Neural crest cell (in vitro differentiated cells): ENCODE measurements at places on chromosomes 4 and X. TPM values are rescaled to one million over a fixed set of nuclear protein-coding genes. Genes with fewer than 3 reads are reported as not detected.

GRCh38 chr4:118904935-118905334 lies 16.3 kb downstream of the SYNPO2 start:
- no peak overlapping the region for H3K27ac ChIP-seq
- H3K4me1 ChIP-seq: no peaks in the 10 kb centered on the region
- no peaks in the 10 kb centered on the region for H3K27me3 ChIP-seq
- no peak for DNase-seq
- no peaks in the 10 kb centered on the region for H3K36me3 ChIP-seq
- no peak overlapping the region for H3K4me3 ChIP-seq

DNA sequence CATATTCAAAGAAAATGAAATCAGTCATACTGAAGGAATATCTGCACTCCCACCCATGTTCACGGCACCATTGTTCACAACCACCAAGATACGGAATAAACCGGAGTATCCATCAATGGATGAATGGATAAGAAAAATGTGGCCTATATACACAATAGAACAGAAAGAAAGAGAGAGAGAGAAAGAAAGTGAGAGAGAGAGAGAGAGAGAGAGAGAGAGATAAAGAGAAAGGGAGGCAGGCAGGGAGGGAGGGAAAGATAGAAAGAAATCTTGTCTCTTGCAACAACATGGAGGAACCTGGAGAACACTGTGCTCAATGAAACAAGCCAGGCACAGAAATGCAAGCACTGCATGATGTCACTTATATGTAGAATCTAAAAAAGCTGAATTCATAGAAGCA lies 52.4 kb downstream of the ANKRD17 start:
- peaks cover 36% of the 10 kb centered on the region for H3K4me1 ChIP-seq
- peaks cover 47% of the 10 kb centered on the region for H3K36me3 ChIP-seq
- no peak overlapping the region for H3K4me3 ChIP-seq
- H3K27ac ChIP-seq: no peak overlapping the region

- no peak overlapping the region for H3K27ac ChIP-seq
- H3K27me3 ChIP-seq: no peaks in the 10 kb centered on the region
- peaks cover 23% of the 10 kb centered on the region for H3K4me1 ChIP-seq
- H3K4me3 ChIP-seq: no peak overlapping the region
- no peak for DNase-seq
These were observed 62.9 kb downstream of the ELOVL6 start for GRCh38 chr4:110135523-110135922.

DNA sequence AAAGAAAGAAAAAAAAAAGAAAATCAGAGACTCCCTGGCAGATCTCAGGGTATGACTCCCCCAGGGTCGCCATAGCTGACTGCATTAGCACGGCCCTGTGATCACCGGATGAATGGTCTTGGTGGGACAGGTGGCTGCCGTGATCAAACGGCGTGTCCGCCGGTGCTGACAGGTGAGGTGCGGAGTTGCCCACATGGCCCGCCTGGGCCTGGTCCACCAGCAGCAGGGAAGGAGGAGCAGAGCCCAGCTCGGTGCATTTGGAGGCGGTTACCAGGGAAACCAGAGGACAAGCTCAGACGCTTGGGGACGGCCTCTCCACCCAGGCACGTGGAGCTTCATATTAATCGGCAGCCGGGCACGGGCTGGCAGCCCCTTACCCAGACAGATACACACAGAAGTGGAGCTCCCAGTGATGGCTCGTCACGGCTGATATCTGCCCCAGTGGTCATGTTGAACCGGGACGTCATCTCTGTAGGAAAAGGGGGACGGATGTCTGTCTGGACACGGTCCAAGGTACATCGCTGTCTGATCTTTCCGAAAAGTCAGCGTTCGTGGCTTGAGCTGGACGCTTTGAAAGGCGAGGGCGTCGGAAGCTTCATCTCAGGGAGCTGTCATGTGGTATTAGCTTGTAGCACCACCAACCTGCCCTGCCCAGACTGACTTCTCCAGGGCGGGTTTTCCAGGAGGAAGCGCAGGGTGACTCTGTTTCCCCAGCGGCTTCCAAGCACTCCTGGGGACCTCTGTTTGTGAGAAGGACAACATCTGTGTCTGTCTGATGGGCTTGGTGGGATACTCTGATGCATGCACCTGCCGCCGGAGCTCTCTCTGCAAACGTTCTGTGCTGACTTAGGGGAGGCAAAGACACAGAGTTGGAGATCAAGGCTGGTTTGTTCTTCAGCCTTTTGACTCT lies 180.7 kb downstream of the CRLF2 start:
- no peak overlapping the region for H3K4me3 ChIP-seq
- H3K4me1 ChIP-seq: peaks cover 17% of the 10 kb centered on the region
- DNase-seq: no peak
- H3K27me3 ChIP-seq: no peaks in the 10 kb centered on the region
- no peaks in the 10 kb centered on the region for H3K36me3 ChIP-seq

- H3K4me3 ChIP-seq: peak overlapping the region; percentile 54
- no peaks in the 10 kb centered on the region for H3K27me3 ChIP-seq
- peaks cover 48% of the 10 kb centered on the region for H3K4me1 ChIP-seq
- H3K27ac ChIP-seq: peak overlapping the region; percentile 86
- DNase-seq: no peak
These were observed 112.0 kb upstream of the TTC29 start for GRCh38 chr4:147057611-147058190.

DNA sequence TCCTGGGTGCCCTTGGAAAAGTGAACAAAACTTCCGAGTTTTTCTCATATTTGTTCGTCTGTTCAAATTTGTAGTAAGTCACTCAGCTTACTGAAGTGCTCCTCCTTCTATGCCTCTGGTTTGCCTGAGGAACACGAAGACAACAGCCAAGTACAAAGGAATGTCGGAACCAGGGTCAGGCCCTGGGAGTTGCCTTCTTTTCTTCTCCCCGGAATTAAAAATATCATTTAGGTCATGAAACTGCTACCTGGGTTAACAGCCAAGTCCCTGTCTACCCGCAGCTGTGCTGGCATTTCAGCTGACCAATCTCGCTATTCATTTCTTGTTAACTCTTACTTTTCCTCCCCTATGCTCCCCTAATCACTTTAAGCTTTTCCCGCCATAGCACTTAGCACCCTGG lies 137.6 kb upstream of the TEX13D start:
- H3K36me3 ChIP-seq: no peaks in the 10 kb centered on the region
- H3K4me1 ChIP-seq: peaks cover 10% of the 10 kb centered on the region
- no peaks in the 10 kb centered on the region for H3K27me3 ChIP-seq
- no peak for DNase-seq

DNA sequence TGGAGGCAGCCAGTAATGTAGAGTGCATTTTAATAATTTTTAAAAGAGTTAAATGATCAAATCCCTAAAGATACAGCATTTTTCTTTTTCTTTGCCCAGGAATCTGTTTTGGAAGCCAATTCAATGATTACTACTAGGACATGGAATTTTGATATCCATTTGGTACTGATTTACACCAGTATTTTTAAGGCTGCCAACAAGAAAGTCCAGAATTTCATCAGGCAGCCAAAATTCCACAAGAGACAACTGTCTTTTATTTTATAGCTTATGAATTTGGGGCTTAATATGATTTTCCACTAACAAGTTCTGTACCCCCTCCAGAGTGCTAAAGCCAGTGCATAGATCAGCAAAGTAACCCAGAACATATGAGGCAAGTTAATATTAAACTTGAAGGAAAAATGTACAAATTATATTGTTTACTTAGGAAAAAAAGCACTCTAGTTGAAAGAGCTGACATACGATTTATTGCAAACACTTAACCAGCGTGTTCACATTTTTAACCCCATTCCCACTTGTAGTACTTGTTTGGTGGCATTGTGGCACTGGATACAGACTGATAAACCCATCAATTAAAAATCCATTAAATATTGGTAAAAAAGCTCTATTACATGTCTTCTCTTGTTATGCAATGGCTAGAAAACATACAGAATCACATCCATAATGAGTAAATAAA lies 259.7 kb downstream of the DCHS2 start:
- DNase-seq: no peak
- no peak overlapping the region for H3K4me3 ChIP-seq
- H3K36me3 ChIP-seq: peaks cover 7% of the 10 kb centered on the region
- H3K4me1 ChIP-seq: peaks cover 3% of the 10 kb centered on the region

DNA sequence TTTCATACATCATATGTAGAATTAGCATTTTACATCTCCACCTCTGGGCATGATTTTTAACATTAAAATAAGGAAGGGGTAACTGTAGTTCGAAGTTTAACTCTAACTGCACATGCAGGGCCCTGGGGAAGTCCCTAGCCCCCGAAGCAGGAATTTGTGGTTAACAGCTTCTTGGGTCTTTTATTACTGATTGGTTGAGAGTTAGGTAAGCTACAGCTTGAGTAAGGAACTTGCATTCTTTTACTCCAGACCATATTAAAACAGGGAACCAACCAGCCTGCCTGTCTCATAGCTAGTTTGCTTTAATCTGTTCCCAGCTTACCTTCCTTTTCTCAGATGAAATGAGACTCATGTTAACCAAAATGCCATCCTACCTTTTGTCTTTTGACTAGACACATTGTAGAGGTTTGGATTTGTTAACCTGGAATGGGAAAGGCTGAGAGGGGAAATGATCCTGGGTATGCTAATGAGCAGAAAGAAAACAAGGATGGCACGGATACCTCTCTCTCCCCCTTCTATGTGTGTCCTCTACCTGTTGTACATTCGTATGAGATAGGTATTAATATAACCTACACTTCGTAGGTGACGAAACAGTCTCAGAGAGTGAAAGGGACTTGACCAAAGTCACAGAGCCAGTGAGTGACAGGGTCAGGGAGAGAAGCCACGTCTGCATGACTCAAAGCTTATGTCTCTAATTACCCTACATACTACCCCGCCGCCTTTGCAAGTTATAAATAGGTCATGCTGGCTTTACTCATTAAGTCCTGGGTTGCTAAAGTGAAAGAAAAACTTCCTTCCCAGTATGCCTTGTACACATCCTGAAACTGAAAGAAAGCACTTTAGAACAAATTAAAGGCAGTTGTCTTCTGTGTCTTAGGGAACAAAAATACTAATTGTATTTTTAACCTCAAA lies 119.5 kb upstream of the AFF2 start:
- no peaks in the 10 kb centered on the region for H3K27me3 ChIP-seq
- no peak overlapping the region for H3K4me3 ChIP-seq
- peaks cover 5% of the 10 kb centered on the region for H3K4me1 ChIP-seq
- no peaks in the 10 kb centered on the region for H3K36me3 ChIP-seq
- DNase-seq: no peak
- H3K27ac ChIP-seq: no peak overlapping the region

- no peak overlapping the region for H3K27ac ChIP-seq
- H3K27me3 ChIP-seq: no peaks in the 10 kb centered on the region
- no peaks in the 10 kb centered on the region for H3K36me3 ChIP-seq
- no peak overlapping the region for H3K4me3 ChIP-seq
These were observed 285.8 kb upstream of the TRPC5 start for GRCh38 chrX:112368371-112368770.

- H3K36me3 ChIP-seq: no peaks in the 10 kb centered on the region
- peak; percentile 20 for DNase-seq
- H3K4me1 ChIP-seq: peaks cover 13% of the 10 kb centered on the region
- H3K27me3 ChIP-seq: peaks cover 9% of the 10 kb centered on the region
- no peak overlapping the region for H3K27ac ChIP-seq
These were observed 35.9 kb upstream of the GRPEL1 start for GRCh38 chr4:7103607-7104365.

DNA sequence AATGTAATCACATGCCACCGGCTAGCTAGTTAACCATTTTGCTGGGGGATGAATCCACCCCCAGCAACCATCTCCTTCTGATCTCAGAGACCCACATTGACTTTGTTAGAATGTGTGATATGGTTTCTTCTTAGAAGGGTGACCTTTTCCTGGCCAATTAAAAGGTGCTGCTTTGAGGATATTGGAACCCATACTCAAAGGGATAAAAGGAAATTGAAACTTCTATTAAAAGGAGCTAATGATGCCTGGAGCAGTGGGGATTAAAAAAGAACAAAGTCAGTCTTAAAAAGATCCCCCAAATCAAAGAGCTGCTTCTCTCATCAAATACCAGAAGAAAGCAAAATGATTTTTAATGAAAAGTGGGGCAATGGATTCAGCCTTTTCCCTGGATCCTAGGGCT lies 214.1 kb downstream of the SHROOM3 start:
- H3K27me3 ChIP-seq: no peaks in the 10 kb centered on the region
- no peak overlapping the region for H3K4me3 ChIP-seq
- no peaks in the 10 kb centered on the region for H3K4me1 ChIP-seq
- no peak for DNase-seq
- no peak overlapping the region for H3K27ac ChIP-seq

DNA sequence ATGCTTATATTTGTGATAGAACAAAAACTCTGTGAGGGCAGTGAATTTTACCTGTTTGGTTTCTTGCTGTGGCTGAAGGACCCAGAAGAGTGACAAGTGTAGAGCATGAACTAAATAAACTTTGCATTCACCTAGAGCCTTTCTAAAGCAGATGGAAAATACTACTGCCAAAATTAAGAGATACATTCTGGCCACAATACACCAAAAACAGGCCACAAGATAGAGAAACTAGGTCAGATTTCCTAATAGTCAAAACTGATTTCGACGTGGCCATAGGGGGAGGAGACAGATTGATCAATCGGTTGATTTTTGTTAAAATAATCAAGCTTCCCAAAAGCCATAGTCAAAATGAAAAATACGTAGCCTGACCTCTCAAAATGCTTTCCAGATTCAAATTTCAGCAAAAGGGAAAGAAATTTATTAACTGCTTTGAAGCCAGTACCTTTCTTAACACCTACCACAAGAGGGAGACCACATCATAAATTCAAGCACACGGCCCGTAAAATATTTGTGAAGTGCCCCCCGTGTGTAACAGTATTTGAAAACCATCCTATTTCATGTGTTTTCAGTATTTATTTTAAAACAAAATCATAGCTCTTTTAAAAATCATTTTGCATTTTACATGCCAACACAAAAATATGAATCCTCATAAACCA lies 132.4 kb downstream of the CORIN start:
- H3K27ac ChIP-seq: no peak overlapping the region
- DNase-seq: no peak
- peaks cover 8% of the 10 kb centered on the region for H3K4me1 ChIP-seq
- H3K36me3 ChIP-seq: no peaks in the 10 kb centered on the region

- H3K36me3 ChIP-seq: no peaks in the 10 kb centered on the region
- no peak overlapping the region for H3K27ac ChIP-seq
- H3K4me1 ChIP-seq: peaks cover 4% of the 10 kb centered on the region
- DNase-seq: no peak
These were observed 13.7 kb downstream of the RASSF6 start for GRCh38 chr4:73606465-73606974.

DNA sequence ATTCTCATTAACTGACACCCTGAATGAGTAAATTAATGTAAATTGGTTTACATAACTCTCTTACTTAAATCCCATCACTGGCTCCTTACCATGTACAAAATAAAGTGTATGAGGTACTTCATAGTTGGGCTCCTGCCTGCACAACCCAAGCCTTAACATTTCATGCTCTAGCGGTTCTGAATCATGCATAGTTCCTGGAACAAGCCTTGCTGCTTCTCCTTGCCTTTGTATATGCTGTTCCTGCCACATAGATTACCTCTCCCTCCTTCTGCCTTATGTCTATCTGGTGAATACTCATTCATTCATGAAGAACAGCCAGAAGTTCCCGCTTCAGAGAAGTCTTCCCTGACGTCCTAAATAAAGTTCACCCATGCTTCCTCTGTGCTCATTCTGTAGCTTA lies 594.7 kb downstream of the SMARCA1 start:
- H3K36me3 ChIP-seq: peaks cover 11% of the 10 kb centered on the region
- no peak overlapping the region for H3K4me3 ChIP-seq
- no peak for DNase-seq
- H3K27me3 ChIP-seq: no peaks in the 10 kb centered on the region

Gene LPAR4
- 17.3 and 20.1 TPM in 2 replicates for total RNA-seq

Gene DUSP21
- not detected in 2 replicates for total RNA-seq

Gene SPACA5
- not detected in 2 replicates for total RNA-seq

Gene LGI2
- total RNA-seq: 4.3 and 4.6 TPM in 2 replicates

Gene GIMD1
- total RNA-seq: not detected in 2 replicates

Gene GPR173
- 11.8 and 13.0 TPM in 2 replicates for total RNA-seq
